Smooth muscle cell of the brain vasculature (primary cell): ENCODE measurements at places on chromosomes 12 and 14.

DNA sequence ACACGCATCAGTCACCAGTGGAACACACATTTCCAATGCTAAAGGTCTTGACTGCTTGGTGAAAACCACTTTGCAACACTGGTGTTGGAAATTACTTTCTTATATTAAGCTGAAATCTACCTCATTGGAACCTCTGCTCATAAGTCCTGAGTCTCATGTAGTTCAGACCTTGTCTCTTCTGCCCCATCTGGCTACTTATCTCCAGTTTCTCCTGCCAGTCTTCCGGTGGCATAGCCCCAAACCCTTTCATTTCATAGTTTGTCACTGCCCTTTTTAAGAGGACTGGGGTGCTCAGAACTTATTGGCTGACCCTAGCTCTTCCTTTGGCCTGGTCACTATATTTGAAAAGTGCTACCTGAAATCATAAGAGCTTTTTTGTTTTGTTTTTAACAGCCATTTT lies 43.7 kb downstream of the HELB start:
- DNase-seq: no peak

- DNase-seq: no peak
Measured at GRCh38 chr14:35248476-35248788, 43.8 kb upstream of the PSMA6 start.

GRCh38 chr14:42214981-42215491 lies 608.4 kb downstream of the LRFN5 start:
- DNase-seq: peak; percentile 43

DNA sequence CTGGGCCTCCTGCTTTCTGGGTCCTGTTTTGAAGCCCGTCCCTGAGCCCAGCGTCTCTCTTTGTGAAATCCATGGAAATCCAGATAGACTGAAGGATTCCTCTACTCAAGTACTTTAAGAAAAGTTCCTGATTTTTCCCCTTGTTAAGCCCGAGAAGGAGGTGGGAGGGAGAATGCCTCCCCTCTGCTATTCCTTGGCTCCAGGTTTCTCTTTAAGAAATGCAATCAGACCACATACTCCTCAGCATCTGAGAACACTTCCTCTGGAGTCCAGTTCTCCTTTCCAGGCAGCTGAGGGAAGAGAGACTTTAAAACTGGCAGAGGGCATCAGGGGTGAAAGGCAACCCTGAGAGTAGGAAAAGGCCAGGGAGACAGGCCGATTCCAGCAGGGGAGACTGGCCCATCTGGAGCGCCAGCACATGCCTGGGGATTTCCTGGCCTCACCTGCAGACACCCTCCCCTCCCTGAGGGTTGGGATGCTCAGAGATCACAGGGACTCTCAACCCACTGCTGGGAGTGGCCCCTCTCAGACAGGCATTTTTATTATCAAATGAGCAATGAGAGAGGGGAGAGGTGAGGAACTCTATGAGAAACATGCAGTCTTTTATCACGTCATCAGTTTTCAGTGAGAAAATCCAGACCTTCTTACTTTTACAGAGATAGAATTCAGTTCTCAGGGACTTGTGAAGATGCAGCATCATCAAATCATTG lies 2.0 kb upstream of the EMP1 start:
- no peak for DNase-seq
